ENCODE measurements at places on chromosomes 3 and 15.

GRCh38 chr3:73622091-73622805 is 2.5 kb downstream of the PDZRN3 start:
- no peak for DNase-seq

- no peak for DNase-seq
Observed at GRCh38 chr3:127750226-127751031, 71.9 kb downstream of the MGLL start.

DNA sequence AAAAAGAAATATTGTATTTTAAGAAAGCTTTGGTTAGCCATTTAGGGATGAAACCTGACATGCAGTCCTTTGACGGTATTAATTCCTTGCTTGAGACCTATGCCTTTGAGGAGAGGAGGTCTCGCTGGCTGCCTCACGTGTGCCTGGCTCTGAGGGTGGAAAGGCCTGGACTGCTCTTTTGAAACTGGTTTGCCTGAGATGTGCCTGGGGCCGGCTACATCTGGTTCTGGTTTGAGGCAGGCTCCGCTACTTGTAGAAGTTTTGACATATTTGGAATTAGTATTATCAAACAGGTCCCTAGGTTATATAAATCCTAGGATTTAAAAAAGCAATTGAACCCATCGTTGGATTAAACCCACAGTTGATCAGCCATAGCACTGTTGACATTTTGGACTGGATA is 6.5 kb downstream of the NISCH start:
- no peak for DNase-seq

- no peak for DNase-seq
Observed at GRCh38 chr3:78066287-78066686, 1026.4 kb downstream of the ROBO2 start.

DNA sequence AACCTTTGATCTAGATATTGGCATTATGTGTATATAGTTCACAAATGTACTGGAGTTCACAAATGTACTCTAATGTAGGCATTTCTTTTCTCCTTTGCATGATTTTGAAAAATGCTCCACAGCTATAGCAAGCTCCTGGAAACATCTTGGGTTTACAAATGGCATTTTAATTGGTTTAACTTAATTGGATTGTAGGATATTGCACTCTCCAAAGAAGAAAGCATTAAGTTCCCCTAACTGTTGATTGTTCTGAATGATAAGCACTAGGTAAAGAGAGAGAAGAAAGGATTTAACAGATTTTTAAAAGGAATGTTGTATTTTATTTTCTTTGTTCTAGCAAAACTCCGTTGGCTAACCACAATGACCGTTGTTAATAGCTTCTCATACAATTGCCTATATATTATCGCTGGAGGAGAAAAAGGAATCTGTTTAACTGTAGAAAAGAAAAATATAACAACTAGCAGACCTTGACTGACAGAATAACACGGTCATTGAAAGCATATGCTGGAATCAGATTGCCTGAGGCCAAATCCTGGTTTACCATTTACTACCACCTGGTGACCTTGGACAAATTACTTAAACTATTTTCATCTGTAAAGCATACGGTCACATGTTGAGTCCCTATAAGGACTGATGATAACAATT is 170.8 kb downstream of the PEX5L start:
- DNase-seq = no peak

- no peak for DNase-seq
Observed at GRCh38 chr3:126867190-126867862, 115.6 kb upstream of the PLXNA1 start.

DNA sequence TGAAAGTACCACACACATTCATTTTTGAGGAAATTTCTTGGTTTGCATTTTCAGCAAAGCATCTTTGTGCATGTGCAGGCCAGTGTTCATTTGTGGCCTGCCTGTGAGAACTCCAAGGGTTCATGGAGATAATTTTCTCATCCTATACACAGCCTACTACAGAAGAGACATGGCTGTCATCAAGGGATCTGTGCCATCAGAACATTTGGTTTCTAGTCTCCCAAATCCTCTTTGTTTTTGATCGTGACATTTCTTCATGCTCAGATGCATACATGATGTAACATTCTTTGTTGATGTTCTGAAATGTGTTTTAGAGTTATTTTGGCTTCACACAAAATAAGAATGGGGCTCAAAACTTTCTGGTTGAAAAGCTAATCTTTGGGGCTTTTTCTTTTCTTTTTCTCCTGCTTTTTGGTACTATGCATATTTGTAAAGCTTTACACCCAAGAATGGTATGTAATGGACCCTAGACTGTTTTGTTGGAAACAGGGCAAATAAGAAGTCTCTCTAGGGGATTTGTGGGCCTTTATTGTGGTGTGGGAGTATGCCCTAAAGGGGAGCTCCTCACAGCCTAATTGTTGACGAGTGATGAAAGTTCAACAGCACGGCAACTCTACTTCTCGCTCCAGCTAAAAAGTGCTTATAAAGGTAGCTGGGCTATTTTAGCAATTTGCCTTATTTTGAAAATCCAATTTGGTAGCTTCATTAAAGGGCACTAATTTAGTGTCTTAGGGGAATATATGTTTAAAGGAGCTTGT is 3.2 kb upstream of the ARPP21 start:
- DNase-seq = no peak

DNA sequence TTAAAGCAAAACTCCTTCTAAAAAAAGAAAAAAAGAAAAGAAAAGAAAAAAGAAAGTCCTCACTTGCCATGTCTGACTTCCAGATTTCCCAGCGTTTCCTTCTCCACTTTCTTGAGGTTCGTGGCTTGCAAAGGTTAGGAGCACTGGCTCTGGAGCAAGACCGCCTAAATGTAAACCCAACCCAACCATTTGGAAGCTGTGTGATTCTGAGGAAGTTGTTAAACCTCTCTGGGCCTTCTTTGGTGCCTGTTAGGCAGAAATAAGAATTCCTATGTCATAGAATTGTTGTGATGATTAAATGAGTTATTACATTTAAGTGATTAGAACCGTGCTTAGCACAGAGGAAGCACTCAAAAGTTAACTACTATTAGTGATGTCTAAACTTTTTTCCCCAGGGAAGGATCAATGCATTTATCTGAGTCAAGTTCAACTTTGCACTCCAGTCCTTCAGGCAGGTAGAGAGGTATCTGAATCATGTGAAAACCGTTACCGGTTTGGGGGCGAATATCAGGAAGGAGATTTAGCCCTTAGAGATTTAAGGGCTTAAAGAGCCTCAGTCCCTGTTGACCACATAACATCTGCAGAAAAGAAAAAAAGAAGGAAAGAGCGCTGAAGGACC is 78.3 kb upstream of the HES1 start:
- DNase-seq = no peak

GRCh38 chr3:100833483-100833882 is 124.2 kb downstream of the TFG start:
- no peak for DNase-seq

DNA sequence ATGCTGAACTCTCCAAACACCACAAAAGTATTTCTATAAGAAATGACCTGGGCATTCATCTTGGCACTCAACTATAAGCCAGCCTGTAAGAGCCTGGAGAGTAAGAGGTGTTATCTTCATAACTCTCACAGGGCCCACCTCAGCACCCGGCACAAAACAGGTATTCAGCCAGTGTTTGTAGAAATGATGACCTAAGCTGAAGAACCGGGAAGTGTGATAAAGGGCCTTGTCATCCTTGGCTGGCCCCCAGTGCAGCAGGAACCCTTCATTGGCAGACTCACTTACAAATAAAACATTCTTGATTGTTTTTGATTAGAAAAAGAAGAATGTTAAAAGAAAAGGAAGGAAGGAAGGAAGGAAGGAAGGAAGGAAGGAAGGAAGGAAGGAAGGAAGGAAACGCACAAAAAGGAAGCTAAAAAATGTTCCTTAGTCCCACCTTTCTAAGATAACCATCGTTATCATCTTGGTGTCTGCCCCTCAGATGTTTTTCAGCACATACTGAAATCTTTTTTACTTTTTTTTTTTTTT is 52.1 kb downstream of the DAPK2 start:
- DNase-seq = no peak

- no peak for DNase-seq
Observed at GRCh38 chr3:83968356-83968755, 990.4 kb upstream of the CADM2 start.

GRCh38 chr15:51726302-51727073 is 11.0 kb downstream of the LYSMD2 start:
- no peak for DNase-seq

- no peak for DNase-seq
Observed at GRCh38 chr15:84953136-84953535, 28.5 kb upstream of the PDE8A start.

GRCh38 chr3:105944721-105945120 is 75.9 kb upstream of the CBLB start:
- no peak for DNase-seq

DNA sequence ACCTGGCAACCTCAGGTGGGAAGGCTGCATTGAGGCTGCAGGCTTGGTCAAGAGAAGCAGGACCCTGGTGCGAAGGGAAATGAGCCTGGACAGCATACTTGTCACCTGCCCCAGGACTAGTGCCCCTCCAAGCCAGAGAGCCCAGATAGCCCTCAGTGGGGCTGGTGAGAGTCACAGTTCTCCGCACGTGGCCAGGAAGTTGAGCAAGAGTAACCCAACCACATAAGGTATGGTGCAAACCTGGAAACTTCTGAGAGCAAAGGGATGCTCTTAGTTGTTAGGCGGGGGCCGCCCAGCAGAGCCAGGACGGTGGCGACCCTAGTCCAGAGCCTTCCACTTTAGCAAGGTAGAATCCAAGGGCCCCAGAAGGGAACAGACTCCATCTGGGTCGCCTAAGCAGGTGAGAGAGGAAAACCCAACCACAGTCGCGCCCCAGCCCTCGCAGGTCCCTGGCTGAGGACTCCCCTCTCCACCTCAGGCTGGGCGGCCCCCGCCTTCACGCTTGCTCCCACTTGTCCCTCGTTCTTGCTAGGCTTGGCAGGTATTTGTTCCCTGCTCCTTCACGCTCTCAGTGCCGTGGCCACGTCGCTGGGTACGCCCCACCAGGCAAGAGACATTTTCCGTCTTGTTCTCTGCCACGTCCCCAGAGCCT is 1.1 kb upstream of the VPS18 start:
- no peak for DNase-seq

DNA sequence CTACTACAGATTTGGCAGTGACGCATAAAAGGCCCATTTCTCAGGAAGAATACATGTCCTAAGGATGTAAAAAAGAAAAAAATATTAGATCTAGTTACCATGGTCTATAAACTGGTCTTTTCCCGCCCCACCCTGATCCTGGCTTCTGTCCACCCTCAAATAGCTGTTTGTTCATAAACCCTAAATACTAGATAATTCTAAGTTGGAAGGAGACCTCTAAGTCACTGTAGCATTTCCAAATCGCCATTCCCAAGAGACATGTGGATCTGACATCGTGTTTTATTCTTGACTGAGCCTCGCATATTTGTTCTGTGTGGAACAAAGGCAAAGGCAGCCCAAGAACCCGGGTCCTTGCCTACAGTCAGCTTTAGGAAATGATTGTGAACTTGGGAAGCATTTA is 49.0 kb downstream of the LMCD1 start:
- no peak for DNase-seq

- DNase-seq = no peak
Observed at GRCh38 chr3:105746231-105746996, 122.4 kb downstream of the CBLB start.

DNA sequence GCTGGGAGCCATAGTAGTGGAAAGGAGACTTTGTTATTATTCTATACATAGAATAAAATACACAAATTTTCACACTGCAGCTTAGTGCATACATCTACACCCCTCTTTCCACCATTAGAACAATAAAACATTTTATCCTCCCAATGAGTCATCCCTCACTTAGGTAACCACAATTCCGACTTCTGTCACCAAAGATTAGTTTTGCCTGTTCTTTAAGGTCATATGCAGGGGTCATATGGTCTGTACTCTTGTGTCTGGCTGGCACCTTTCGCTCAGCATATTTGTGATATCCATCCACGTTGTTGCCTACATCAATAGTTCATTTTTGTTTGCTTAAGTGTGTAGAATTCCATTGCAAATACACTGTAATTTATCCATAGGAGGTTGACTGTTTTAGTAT is 399.4 kb downstream of the SHQ1 start:
- DNase-seq = no peak

- DNase-seq = no peak
Observed at GRCh38 chr3:52095990-52096775, 39.8 kb upstream of the DUSP7 start.

DNA sequence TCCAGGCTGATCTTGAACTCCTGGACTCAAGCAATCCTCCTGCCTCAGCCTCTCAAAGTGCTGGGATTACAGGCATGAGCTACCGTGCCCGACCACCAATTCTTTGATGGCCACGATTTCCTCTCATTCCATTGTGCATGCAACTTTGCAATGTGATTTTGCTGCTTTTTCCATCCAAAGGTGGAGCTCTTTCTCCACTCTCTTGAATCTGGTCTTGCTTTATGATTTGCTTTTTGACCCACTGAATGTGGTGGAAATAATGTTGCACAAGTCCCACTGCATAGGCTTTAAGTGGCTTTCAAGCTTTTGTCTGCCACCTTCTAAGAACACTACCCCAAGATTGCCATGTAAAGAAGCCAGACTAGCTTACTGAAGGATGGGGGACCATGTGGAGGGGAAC is 10.6 kb downstream of the RPS27L start:
- DNase-seq = no peak

DNA sequence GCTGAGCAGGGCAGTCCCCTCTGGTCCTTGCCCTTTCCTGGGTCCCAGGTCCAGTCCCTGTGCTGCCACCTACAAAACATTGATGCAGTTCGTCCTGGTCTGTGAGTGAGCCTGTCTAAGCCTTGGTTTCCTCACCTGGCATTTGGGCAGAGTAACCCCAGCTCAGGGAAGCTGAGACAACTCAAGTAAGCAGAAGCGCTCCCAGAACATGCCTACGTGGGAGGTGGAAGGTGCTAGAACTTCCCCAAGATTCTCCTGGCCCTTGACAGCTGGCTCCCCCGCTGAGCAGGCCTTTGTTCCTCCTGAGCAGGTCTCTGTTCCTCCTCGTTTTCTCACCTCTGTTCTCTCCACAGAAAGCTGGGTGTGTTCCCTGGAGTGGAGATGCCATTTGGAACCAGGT is 30.5 kb downstream of the PRR20G start:
- no peak for DNase-seq

DNA sequence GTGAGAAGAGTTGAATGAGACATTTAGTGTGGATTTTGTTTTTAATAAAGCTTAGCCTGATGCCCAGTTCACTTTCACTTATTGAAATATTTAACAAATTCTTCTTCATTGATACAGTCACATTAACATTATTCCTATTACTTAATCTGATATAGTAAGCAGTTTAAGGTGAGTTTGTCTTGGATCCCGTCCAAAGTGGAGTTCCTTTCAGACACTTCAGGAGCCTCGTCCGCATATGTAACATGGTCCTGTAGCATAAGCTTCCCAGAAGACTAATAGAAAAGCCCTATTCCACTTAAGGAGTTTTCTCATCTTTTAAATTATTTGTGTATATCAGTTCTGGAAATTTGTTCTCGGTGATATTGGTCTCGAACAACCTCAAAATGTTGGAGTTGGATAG is 39.7 kb upstream of the MLF1 start:
- DNase-seq = no peak

GRCh38 chr15:98304371-98304770 is 343.9 kb downstream of the ARRDC4 start:
- no peak for DNase-seq
